ENCODE measurements at places on chromosomes 12 and 14.

GRCh38 chr12:124432376-124432775 lies 135.0 kb downstream of the NCOR2 start:
- DNase-seq = no peak

DNA sequence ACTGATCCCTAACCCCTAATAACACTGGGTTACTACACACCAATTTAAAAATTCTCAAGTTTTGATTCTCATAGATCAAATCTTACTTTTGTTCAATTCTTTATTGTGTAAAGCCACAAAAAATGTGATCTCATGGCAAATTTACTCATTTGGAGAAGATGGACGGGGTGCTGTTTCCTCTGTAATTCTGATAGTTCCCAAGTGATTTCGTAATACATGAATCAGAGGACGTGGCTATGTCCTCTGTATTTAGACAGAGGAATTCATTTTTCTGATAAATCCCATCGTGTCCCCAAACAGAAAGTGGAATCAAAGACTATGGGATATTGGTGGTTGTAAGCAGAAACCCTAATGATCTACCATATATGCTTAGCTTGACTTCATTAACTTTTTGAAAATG lies 76.6 kb upstream of the GNG2 start:
- no peak for DNase-seq

- DNase-seq = no peak
Measured at GRCh38 chr12:96902076-96902475, 5.0 kb upstream of the NEDD1 start.

GRCh38 chr14:34604995-34605394 lies 25.0 kb downstream of the SNX6 start:
- no peak for DNase-seq

- no peak for DNase-seq
Measured at GRCh38 chr14:23862513-23862912, 91.1 kb upstream of the DHRS4 start.

DNA sequence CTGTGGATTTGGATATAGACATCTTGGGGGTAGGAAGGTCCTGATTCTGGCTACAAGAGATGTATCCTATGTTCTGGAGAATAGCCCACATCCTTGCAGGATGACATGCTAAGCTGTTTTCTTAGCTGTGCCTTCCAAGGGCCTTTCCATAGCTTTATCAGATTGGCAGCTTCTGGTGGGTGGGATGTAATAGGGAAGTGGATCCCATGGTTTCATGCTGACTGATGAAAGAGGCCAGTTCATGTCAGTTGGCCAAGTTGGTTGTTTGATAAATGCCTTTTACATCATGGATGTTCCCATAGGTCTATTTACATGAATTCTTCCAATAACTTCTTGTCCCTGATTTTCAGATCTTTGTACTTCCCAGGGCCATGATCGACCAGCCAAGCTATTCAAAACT lies 169.1 kb upstream of the RMST start:
- no peak for DNase-seq

- no peak for DNase-seq
Measured at GRCh38 chr12:116556964-116557698, 2.0 kb upstream of the MAP1LC3B2 start.

- DNase-seq = no peak
Measured at GRCh38 chr12:14327711-14328110, 37.8 kb upstream of the ATF7IP start.

- no peak for DNase-seq
Measured at GRCh38 chr12:107014055-107014454, 27.1 kb upstream of the MTERF2 start.

- DNase-seq = no peak
Measured at GRCh38 chr14:95320955-95321600, 1.4 kb upstream of the CLMN start.

DNA sequence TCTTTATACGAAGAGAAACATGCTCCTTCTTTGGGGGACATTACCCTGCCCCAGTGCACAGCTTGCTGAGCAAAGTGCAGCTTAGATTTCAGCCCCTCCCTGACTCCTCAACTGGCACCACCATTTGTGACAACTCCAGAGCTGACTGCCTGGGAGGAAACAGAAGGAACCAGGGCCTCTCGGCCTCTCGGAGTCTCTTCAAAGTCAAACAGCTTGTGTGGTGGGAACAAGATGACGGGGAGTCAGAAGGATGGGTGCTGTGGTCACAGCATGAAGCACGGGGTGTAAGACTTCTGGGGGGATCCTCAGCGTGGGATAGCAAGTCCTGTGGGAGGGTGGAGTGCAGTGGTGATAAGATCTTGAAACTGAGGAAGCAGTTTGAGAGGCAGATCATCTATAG lies 123.5 kb upstream of the BCL2L14 start:
- no peak for DNase-seq

GRCh38 chr14:50530358-50530757 lies 2.0 kb downstream of the MAP4K5 start:
- no peak for DNase-seq

GRCh38 chr14:74945261-74945851 lies 10.0 kb downstream of the PGF start:
- no peak for DNase-seq

GRCh38 chr14:93133464-93133863 lies 17.7 kb upstream of the ITPK1 start:
- no peak for DNase-seq

- DNase-seq = no peak
Measured at GRCh38 chr12:108611884-108612415, 14.1 kb upstream of the TMEM119 start.

DNA sequence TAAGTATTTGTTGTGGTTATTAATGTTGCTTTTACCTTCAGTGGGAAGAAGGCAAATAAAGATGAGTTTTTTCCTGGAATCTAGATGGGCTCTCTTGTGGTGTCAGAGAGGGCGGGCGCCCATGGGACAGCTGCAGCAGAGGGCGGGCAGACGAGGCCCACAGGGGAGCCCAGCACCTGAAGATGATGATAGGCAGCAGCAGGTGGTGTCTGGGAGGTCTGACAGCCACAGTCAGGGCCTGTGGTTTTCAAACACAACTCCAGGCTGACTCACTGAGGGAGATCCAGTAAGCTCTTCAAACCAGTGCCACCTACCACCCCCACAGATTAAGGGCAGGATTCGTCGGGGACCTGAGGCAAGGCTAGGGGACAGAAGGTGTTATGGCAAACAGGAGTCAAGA lies 42.8 kb downstream of the NKX2-1 start:
- no peak for DNase-seq

DNA sequence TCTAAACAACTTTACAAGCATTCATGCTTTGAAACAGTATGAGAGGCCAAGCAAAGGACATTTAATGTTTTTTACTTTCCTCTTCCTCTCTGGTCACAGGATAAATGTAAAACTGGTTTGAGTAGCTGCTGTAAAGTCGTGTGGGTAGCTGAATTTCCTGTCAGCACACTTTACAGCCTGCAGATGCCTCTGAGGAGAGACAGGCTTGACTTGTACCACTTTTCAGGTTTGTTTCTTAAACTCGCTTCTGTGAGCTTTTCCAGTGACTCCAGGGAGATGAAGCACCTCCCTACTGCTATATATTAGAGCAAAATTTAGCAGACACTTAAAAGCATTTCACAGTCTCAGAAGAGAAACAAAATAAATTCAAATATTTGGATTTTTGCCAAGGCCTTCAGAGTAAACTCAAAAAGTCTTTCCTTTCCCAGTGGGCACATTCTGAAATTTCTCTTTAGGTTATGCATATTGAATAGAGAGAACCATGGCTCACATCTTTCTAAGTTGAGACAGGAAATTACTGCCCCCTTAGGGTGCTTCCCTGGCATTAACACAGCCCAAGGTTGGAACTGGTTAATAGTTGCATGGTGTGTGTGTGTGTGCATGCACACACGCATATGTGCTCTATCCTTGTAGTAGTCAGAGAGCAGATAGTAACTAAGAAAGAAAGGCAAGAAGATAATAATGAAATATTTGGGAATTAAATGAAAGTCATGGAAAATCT lies 557.3 kb upstream of the MIS18BP1 start:
- no peak for DNase-seq

- DNase-seq = no peak
Measured at GRCh38 chr14:104991896-104992230, 6.3 kb downstream of the CLBA1 start.

- no peak for DNase-seq
Measured at GRCh38 chr12:12661086-12661856, 34.7 kb downstream of the GPR19 start.

DNA sequence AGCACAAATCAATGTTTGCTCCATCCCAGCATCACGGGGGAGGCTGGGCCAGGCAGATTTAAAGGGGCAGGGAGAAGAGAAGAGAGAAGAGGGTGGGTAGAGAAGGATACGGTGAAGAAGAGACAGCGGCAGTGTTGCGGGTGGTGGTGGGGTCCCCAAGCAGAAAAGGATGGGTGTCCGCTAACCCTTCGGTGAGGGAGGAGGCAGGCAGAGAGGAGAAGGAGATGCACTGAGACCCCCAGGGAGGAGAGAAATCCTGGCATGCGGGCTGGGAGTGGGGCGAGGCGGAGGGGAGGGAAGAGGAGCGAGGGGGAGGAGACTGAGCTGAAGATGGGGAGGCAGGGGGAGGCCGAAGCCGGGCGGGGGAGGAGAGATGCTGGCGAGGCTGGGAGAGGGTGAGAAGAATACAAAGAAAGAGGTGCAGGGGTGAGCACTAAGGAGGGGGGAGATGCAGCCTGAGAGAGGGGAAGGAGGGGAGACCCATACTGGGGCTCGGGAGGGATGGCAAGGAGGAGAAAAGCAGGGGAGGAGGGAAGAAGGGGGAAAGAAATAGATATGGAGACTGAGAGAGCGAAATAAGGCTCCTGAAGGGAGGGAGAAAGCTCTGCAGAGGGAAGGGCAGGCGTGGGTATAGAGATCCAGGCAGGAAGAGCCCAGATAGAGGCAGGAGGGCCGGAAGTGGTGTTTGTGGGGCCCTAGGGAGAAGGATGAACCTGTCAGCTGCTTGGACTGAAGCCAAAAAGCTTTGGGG lies at the start of gene JPH4:
TSS of gene JPH4 (minus strand) at position 231 of the 751 bp plus-strand sequence. CDS start 1,337 bp downstream, outside the sequence.
- DNase-seq = no peak

GRCh38 chr14:94897082-94897481 lies 127.2 kb upstream of the GSC start:
- no peak for DNase-seq

- no peak for DNase-seq
Measured at GRCh38 chr12:12823811-12824210, 10.7 kb downstream of the DDX47 start.

Data from activated T-helper 1 cell treated with anti-CD3 and anti-CD28 coated beads, Interleukin-2, amount 50 U/mL, for 16 hours (primary cell).